Activated T-cell treated with anti-CD3 and anti-CD28 coated beads, Interleukin-2, amount 50 U/mL, for 48 hours (primary cell): ENCODE measurements at places on chromosomes 2 and 18.

- no peak for DNase-seq
These were observed 43.4 kb downstream of the COMMD1 start for GRCh38 chr2:61948661-61949457.

DNA sequence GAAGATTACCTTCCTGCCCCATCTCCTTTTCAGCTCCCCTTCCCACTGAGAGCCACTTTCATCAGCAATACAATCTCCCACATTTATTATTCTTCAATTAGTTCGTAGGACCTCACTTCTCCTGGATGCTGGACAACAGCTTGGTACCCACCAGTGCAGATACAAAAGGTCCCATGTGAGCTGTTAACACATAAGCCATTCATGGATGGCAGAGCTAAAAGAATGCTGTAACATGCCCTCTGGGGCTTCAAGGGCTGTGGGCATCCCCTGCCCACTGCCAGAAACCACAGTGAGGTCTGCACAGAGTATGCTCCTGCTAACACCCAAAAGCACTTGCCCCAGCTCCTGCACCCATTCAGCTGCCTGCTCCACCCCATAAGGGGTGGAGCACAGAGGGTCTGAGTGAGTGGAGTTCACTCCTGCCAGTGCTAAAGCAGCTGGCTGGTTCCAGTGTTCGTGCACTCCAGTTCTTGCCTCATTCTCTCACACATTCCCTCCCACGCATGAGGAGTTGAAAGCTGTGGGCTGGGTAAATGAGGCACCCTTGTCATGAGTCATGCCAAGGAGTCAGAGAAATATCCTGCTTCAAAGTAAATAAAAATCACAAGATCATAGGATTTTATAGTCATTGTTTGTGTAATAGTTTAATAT lies 305.9 kb upstream of the TMEFF2 start:
- peak; percentile 29 for DNase-seq

GRCh38 chr2:101900375-101900774 lies 91.4 kb upstream of the IL1R2 start:
- peak; percentile 71 for DNase-seq

DNA sequence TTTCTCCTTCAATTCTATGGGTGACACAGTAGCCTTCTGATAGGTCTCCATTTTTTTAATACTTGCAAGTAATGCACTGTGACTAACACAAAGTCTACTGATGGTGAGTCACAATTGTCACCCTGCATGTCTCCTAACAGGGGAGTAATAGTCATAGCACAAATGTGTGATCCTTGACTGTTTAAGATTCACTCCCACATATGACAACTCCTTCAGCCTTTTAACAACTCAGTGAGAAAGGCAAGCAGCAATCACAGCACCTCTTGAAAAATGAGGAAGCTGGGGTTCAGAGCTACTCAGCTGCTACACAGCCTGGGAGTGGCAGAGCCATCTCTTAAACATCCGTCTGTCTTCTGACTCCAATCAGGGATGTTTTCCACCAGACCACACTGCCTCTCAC lies 63.8 kb downstream of the EHD3 start:
- no peak for DNase-seq

GRCh38 chr2:46008091-46008870 lies 288.9 kb upstream of the EPAS1 start:
- no peak for DNase-seq

DNA sequence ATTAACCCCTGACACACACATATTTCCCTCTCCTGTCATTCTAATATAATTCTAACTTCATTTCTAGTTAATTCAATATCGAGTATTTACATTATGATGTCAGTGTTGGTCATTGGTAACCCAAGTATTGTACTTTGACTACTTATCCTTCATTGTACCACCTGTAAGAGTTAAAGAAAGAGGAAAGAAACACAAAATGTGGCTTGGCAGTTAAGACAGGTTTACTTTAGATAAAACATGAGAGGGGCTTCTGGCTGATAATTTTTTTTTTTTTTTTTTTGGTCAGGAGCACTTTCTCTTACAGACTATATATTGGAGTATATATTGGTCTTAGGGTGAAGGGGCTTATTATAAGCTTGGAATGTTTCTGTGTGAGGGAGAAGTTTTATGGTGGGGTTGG lies 57.0 kb upstream of the ACYP2 start:
- DNase-seq = no peak

GRCh38 chr2:28325173-28325566 lies 67.5 kb upstream of the FOSL2 start:
- peak; percentile 15 for DNase-seq

DNA sequence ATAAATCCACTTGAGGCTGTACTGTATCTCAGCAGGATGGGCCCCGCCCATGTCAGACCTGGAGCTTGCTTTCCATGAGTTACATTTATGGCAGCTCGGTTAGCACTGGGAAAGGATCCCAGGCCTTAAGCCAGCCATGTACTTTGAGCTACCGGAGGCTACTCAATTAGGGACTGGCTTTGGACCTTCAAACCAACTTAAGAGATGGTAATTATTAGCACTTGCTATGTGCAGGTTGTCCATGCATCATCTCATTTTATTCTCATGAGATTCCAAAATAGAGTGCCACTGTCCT lies 64.4 kb downstream of the ACTR2 start:
- DNase-seq = no peak

- no peak for DNase-seq
These were observed 23.7 kb downstream of the CRACDL start for GRCh38 chr2:98912221-98912851.

GRCh38 chr2:79716266-79716665 lies 203.4 kb downstream of the CTNNA2 start:
- no peak for DNase-seq

DNA sequence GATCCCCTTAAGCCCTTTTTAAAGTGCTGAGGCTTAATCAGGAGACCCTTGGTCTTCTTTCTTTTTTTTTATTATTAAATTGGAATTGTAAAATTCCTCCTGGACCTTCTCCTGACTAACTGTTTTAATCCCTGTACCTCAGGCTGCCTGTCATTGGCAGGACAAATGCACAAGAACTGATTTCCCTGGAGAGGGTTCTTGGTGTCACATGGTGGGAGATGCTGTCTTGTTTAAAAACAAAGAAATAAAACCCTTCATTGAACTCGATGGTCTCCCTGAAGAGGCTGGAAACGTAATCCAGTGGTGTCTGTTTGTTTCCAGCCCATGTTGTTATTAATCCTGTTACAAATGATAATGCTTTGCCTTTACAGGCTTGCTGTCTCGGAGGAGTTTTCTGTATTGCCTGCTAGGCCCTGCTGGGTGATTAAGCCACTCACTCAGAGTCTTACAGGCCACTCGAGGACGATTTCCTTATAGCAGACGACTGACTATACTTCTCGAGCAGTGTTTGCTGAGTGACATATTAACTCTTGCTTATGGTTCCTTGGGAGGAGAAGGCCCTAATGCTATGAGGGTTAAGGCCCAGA lies 100.5 kb upstream of the MGAT5 start:
- DNase-seq = no peak

DNA sequence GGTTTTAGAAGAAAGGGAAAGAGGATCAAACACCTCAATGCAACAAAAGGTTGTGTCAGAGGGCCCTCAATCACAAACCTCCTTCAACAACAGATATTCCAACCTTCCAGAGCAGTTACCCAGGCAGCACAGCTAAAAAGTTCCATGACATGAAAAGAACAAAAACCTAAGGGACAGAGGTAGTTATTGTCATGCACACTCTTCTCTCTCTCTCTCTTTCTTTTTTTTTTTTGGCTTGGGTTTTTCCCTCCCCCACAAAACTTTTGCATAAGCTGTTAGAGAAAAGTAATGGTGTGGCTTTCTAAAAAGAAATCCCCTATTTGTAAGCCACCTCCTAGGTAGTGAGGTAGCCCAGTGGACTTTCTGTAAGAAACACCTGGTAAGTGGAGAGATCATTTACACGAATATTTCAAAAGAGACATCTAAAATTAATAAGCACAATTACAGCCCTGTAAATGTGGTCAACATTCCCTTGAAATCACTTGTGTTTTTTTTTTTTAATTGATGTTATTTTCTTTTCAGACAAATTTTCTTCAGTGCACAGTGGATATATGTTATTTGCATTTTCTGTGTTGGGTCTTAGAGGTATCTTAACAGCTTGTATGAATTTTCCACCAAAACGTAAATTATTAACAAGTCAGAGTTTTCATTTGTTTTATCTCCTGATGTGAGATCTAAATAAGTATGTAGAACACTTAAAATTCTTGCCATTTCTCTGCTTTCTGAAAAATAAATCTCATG lies 48.4 kb downstream of the ZEB2 start:
- DNase-seq = no peak

- no peak for DNase-seq
These were observed 265.4 kb upstream of the TFPI start for GRCh38 chr2:187819624-187820023.

DNA sequence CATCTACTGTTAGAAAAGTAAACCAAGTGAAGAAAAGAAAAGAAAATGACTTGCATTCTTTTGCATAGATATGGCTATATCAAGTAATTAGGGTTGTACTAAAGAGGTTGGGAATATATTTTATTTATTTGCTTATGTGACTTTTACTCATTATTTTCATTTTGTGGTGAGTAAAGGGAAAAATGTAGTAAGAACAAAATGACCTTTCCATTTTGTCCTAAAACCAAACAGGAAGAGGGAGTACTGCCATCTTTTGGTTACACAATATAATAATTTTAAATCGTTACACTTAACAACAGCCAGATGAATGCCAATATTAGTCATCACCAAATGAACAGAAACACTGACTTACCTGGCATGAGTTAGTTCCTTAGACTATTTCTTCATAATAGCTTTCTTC lies 47.3 kb upstream of the NDUFV2 start:
- no peak for DNase-seq

DNA sequence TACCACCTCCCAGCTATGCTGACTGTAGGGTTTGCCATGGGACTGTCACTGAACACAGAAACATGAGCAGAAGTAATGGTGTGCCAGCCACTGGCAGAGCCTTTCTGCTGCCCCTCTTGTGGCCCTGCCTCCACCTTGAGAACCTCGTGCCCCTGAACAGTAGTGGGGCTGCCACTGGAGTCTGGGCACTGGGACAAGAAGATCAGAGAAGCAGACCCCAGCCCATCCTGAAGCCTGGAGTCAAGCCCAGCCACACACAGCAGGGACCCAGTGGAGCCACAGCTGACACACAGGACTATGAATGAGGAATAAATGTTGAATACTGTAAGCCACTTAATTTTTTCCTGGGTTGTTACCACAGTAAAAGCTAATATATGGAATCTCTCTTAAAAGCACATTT lies 159.6 kb downstream of the NCKAP5 start:
- DNase-seq = no peak

DNA sequence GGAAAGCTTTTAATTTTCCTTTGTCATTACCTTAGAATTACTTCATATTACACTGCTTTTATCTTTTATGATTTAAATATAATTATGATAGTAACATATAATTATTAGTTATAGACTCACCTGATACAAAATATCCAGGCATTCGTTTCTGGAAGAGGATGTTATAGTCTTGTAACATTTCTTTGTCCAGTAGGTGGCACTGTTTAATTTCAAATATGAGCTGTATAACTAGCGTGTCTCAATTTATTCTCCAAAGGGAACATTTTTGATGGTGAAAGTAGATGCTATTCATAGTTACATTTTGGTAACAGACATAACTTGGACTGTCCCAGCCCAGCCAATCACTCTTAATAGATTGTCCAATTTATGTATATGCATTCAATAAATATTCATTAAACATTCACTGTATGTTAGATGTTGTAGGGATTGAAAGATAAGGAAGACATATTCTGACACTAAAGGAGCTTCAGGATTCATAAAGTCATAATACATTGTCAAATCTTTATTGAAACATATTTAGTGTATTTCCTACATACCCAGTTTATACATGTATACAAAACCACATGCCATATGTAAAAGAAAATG lies 19.2 kb downstream of the DAW1 start:
- DNase-seq = no peak

DNA sequence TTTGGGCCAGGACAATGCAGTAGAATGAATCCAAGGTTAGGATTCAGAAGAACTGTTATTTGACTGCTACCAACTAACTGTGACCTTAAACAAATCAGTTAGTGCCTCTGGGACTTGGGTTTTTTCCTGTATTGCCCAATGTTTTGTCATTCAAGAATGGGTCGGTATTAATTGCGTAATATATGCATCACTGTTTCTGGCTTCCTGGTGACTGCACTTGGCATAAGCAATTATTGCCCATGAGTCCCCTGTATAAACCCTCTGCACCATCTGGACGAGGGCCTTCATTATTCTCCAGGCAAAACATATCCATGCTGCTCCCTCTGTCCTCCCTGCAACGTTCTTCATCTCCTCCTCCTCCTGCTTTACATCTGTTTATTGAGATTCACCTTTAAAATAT lies 255.8 kb upstream of the LRRTM1 start:
- no peak for DNase-seq
